Activated B cell treated with CpG ODN at 0.5 μM for 24 hours (primary cell): ENCODE measurements at places on chromosomes 1 and 21. TPM values are rescaled to one million over a fixed set of nuclear protein-coding genes. Genes with fewer than 3 reads are reported as not detected.

DNA sequence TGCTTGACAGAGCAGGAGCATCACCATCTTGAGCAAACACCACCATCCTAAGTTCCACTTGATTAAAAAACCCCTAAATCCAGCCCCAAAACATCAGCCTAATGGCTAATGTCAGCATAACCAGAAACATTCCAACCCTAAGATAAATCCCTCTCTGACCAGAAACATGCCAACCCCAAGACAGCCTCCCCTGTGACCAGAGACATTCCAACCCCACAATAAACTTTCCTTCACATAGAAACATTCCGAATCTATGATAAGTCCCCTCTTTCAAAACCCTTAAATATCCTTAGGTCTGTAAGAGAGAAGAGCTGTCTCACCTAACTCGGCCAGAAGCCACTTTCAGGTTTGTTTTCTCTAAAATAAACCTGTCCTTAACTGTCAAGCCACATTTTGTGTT is 17.4 kb upstream of the SLC2A5 start:
- DNase-seq: no peak

DNA sequence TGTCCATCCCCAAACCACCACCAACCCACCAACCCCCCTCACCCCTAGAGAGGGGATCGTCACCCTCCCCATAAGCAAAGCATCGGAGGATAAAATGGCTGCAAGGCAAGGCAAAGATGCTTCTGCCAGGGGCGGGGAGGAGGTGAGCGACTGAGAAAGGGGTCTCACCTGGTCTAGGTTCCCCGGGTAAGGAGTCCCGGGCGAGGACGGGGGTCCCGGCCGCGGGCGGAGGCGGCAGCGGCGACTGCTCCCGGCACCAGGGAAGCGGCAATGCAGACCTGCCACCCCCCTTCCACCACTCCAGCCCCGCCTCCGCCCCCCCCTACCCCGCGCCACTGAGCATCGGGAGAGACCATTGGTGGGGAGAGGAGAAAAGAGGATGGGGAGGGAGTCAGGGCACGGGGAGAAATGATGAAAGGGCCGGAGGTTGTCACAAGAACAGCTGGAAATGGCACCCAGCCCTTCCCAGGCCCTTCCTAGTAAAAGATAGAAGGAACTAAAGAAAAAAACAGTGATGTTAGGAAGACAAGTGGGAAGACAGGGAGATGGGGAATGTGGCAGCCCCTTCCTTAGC is at the start of gene SV2A:
Gene SV2A (minus strand): TSS at position 274 of the 574 bp plus-strand sequence. CDS start 4,004 bp downstream, outside the sequence.
- DNase-seq: no peak

GRCh38 chr1:14970115-14970798 is 183.3 kb upstream of the TMEM51 start:
- DNase-seq: no peak

CSF3R gene
- 0.12 TPM in 1 of 2 replicates, not detected in the other for total RNA-seq

CACNA1S gene
- not detected in 2 replicates for total RNA-seq
